ENCODE measurements at places on chromosomes 11 and 22.

GRCh38 chr11:123474994-123475393, 44.9 kb downstream of the GRAMD1B start:
- DNase-seq = no peak

DNA sequence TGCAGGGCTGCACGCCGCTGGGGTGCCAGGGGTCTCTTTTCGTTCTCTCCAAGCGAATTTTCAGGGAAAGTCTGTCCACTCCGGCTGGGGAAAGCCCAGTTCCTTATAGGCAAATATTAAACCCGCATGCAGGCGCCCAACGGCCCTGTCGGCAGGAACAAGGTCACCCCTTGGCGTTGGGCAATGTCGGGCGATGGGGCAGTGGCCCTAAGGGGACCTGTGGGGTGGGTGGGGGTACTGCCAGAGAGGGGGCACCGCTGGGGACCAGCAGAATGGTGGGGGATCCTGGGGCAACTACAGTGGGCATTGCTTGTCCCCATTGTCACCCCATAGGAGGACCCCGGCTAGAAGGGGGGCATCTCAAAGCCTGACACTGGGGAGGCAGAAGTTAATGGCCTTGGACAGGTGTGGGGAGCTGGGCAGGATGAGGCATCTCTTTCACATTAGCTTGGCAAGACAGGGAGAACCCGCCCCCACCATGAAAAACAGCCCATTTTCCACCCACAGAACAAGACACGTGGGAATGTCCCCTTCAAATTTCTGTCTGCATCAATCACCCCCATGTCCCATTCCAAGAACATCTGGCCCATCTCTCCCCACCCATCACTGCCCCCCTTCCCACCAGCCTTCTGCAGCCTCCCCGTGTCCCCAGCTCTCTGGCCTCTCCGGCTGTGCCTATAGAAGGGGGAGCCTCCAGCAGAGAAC, 5.5 kb upstream of the IGF2 start:
- no peak for DNase-seq

GRCh38 chr11:61688365-61689163, 8.4 kb downstream of the DAGLA start:
- no peak for DNase-seq

GRCh38 chr11:46484101-46484500, 92.5 kb upstream of the CHRM4 start:
- DNase-seq = no peak

DNA sequence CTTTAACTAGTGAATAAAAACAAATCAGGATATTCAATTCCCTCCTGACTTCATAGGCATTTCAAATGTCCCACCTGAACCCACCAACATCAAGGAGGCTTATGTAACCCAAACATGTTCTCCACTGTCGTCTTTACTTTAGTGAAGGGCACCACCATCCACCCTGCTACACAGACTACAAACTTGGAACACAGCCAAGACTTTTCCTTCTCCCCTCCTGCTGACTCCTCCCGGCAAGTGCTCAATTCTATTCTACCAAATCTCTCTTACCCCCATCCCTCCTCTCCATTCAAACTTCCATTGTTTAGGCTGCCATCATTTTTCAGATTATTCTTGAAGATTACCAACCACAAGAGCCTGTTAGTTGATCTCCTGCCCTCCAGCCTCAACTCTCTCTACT, 24.3 kb downstream of the SAAL1 start:
- no peak for DNase-seq

DNA sequence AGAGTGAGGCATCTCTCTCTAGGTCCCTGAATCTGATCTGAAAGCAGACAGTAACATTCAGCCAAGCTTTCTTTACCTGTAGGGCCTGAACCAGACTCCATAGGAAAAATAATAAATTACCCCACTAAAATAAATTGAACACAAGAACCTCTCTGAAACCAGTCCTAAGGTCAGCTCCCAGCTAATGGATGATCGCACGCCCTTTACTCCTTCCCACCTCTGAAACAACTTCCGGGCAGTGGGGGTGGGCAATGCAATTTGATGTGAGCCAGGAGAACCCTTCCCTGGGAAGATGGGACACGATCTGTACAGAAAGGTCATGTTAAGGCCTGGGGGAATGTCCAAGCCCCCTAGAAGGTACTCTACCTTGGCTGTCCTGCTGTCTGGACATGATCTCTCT, 71.2 kb downstream of the MICAL3 start:
- DNase-seq = no peak

- DNase-seq = no peak
Measured at GRCh38 chr11:120637131-120637530, 125.6 kb downstream of the GRIK4 start.

DNA sequence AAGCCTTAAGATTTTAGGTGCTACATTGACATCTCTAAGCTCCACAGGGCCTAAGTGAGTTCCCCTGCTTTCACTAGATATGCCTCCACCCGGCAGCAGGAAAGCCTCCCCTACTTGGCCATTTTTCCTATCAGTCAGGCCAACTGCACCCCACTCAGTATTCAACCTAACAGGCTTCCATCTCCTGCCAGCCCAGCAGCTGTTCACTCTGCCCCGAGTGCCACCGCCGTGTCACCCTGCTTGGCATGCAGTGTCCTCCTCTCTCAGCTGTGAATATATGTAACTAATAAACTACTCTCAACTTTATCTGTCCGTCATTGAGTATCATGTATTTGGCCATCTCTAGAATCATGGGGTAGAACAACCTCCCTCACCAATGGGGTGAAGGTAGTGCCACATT, 9.0 kb upstream of the OR6M1 start:
- DNase-seq = no peak

- no peak for DNase-seq
Measured at GRCh38 chr11:86941077-86941870, 13.9 kb downstream of the FZD4 start.

- DNase-seq = no peak
Measured at GRCh38 chr22:31295360-31295759, 3.1 kb upstream of the PIK3IP1 start.

DNA sequence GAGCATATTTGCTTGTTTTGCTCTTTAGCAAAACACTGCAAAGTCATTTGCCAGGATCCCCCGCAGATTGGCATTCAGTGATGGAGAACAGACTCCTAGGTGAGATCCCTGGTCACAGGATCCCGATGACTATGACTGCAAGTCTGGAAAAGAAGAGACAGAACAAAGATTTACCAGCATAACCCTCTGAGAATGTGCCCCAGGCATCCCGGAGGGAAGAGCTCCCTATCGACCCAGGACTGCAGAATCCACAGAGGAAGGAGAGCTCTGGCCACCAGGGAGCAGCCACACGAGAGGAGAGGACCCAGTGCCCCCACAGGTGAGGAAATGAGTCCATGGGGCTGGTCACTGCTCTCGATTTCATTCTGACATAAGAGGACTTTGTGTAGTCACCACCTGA, 105.2 kb downstream of the ZNF280B start:
- no peak for DNase-seq

GRCh38 chr11:67024966-67025365, 2.0 kb downstream of the SYT12 start:
- no peak for DNase-seq

DNA sequence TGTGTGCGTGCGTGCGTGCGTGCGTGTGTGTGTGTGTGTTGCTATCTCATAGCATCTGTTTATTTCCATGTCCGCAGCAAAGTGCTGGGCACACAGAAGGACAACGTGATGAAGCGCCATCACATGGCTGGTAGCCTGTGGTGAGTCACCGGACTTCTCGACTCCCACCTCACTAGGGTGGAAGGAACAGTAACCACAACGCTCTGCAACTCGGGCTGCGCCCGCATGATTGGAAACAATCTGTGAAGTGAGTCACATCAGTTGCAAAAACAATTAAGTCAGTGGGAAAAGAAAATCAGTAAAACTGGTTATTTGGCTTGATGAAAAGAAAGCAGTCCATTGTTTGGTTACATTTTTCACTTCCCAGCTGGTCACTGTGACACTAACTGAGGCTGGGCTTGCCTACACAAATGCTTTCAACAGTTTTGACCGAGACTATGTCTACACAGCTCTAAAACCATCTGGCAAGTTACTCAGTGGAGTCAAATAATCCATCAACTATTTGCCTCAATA, 437.3 kb upstream of the CADM1 start:
- no peak for DNase-seq

DNA sequence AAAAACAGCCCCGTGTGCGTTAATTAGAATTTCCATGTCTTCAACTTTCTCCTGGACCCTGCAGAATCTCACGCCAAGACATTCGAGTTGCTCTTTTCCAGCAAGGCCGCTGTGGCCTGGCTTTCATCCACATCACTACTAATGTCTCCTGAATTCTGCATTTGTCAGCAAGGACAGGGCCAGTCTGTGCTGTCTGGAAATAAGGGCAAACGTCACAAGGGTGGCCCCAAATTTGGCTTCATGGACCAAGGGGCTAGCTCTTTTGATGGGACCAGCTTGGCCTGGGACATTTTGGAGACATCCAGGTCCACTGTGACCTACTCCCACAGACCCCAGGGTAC, 33.4 kb downstream of the KCNQ1OT1 start:
- DNase-seq = no peak

- DNase-seq = no peak
Measured at GRCh38 chr22:43883012-43883661, 8.7 kb downstream of the PNPLA5 start.

GRCh38 chr11:126914941-126915340, 85.6 kb downstream of the KIRREL3 start:
- DNase-seq = no peak

- DNase-seq = no peak
Measured at GRCh38 chr22:37267135-37267587, 15.1 kb upstream of the CYTH4 start.

- no peak for DNase-seq
Measured at GRCh38 chr22:36455571-36456463, 25.6 kb downstream of the TXN2 start.

DNA sequence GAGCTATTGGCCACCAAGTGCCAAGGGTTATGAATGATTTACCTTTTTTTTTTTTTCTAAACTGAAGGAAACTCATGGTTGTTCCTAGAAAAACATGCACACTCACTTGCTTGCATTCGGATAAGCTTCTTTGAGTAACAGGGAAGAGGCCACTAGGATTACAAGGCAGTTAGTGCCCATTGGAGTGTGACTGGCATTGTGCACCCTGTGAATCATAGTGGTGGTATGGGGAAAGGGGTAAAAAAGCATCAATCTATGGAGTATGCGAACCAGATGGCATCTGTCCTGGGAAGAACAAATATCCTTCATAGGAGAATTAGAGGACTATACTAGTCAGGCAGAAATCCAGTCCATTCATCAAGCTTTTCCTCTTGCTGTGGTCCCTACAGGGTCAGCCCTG, 24.2 kb downstream of the CD44 start:
- no peak for DNase-seq

DNA sequence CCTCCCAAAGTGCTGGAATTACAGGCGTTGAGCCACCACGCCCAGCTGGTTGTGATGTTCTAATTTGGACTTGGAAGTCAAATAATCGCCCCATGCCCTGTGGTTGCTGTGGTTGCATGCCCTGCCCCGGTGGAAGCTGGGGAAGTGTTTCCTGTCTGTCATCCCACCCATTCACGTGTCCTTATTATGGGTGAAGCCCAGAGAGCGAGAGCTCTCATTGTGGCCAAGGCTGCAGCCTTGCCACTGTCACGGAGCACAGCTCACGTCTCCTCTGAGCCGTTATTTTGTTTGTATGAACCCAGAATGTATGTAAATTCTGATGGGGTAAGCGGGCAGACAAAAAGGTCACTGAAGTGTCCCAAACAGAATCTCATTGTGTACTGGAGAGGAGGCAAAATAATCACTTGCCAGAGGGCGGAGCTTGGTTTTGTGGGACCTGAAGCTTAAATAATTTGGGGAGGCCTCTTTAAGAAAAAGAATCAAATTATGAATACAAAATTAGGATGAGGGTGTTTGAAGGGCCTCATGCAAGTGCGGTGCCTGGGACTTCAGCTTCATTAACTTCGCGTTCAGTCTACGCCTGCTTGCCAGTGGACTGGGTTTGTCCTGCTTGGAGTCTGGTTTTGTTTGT, 25.8 kb upstream of the TREH start:
- DNase-seq = peak; percentile 61

- DNase-seq = no peak
Measured at GRCh38 chr11:71476926-71477640, 24.1 kb downstream of the NADSYN1 start.

- DNase-seq = no peak
Measured at GRCh38 chr22:41848468-41848867, 15.6 kb downstream of the SREBF2 start.

DNA sequence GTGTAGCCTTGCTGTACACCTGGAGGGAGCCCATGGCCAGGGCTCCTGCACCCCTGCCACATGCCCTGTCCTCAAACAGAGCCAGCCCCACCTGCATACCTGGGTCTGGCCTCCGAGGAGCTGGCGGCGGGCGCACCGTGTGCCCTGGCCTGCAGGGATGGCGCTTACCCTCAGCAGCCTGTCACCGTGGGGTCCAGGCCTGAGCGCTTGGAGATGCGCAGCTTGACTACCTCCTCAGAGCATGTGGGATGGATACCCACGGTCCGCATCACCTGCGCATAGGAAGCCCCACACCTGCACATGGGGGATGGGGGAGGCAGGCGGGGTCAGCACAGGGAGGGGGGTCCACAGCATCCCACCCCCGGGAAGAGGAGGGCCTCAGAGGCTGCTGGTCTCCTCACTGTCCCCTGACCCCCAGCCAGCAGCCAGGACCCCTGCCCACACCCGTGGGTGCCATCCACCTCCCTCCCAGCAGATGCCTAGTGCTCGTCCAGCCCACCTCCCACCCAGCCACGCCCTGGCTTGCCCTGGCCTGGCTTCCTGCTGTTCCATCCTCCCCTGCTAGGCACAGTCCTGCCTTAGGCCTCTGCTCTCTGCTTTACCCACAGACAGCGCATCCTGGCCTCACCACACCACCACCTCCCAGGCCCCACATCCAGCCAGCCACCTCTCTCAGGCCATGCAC, 22.4 kb upstream of the GNB1L start:
- DNase-seq = no peak

DNA sequence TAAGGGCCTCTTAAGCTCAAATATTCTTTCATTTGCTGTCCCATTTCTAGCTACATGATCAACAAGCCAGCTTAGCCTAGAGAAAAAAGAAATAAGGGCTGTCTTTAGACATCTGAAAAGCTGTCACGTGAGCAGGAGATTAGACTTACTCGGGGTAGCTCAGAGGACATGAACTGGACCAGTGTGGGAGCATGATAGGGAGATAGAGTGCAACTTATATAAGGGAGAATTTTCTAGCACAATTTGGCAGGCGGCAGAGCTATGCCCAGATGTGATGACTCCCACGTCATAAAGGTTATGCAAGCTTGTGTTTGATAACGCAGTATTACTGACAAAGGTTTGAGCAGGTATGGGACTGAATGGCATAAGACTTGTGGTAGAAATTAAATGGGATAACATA, 28.2 kb upstream of the TPBGL start:
- no peak for DNase-seq

DNA sequence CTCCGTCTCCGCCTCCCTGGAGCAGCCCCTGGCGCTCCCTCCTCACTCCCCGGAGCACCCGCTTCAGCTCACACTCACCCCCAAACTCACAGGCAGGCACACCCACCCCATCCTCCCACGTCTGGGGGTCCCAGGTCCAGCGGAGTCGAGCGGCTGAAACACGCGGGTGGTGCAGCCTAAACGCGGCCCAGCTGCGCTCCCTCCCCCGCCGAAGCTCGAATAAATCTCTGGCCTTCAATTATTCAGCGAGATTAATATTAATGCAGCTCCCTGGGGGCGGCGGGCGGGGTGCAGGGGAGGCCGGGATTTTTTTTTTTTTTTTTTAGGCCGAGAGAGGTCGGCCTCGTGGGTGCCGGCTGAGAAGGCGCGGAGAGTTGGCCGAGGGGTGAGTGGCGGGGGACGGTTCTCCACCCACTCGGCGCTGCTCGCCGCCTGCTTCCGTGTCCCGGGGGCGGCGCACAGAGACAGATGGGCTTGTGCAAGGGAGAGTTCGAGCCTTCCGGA, 524 bp upstream of the SLC1A2 start:
- DNase-seq = no peak

- no peak for DNase-seq
Measured at GRCh38 chr11:113023228-113023627, 62.0 kb downstream of the NCAM1 start.
